ENCODE measurements at places on chromosomes 4 and X. TPM values are rescaled to one million over a fixed set of nuclear protein-coding genes. Genes with fewer than 3 reads are reported as not detected.

VCX3B gene
- total RNA-seq: not detected

DNA sequence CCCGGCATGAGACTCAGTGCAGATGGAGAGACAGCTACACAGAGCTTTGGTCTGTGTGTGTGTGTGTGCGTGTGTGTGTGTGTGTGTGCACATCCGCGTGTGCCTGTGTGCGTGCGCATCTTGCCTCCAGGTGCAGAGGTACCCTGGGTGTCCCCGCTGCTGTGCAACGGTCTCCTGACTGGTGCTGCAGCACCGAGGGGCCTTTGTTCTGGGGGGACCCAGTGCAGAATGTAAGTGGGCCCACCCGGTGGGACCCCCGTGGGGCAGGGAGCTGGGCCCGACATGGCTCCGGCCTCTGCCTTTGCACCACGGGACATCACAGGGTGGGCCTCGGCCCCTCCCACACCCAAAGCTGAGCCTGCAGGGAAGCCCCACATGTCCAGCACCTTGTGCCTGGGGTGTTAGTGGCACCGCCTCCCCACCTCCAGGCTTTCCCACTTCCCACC lies 14.3 kb downstream of the FGFR3 start:
- H3K4me1 ChIP-seq: no peaks in the 10 kb centered on the region
- peaks cover under 1% of the 10 kb centered on the region for H3K36me3 ChIP-seq
- no peak for DNase-seq
- no peak overlapping the region for H3K4me3 ChIP-seq

- H3K4me1 ChIP-seq: no peaks in the 10 kb centered on the region
- H3K36me3 ChIP-seq: no peaks in the 10 kb centered on the region
- no peak for DNase-seq
- H3K27ac ChIP-seq: no peak overlapping the region
- no peaks in the 10 kb centered on the region for H3K27me3 ChIP-seq
- H3K4me3 ChIP-seq: no peak overlapping the region
These were observed 24.8 kb upstream of the RNF4 start for GRCh38 chr4:2443956-2444740.

GRCh38 chr4:147846318-147847155 lies 114.6 kb downstream of the ARHGAP10 start:
- H3K4me3 ChIP-seq: no peak overlapping the region
- H3K27me3 ChIP-seq: no peaks in the 10 kb centered on the region
- no peak overlapping the region for H3K27ac ChIP-seq
- no peaks in the 10 kb centered on the region for H3K4me1 ChIP-seq
- no peak for DNase-seq
- H3K36me3 ChIP-seq: no peaks in the 10 kb centered on the region

- no peak overlapping the region for H3K27ac ChIP-seq
- DNase-seq: no peak
- H3K4me1 ChIP-seq: peaks cover 11% of the 10 kb centered on the region
- no peak overlapping the region for H3K4me3 ChIP-seq
These were observed 58.5 kb downstream of the ARHGAP10 start for GRCh38 chr4:147790412-147790811.

GRCh38 chr4:157204634-157205244 lies 15.8 kb upstream of the GRIA2 start:
- no peak for DNase-seq
- H3K4me1 ChIP-seq: no peaks in the 10 kb centered on the region
- no peaks in the 10 kb centered on the region for H3K27me3 ChIP-seq
- H3K4me3 ChIP-seq: no peak overlapping the region
- H3K27ac ChIP-seq: no peak overlapping the region

- DNase-seq: no peak
- no peak overlapping the region for H3K27ac ChIP-seq
- no peak overlapping the region for H3K4me3 ChIP-seq
- H3K27me3 ChIP-seq: no peaks in the 10 kb centered on the region
- H3K4me1 ChIP-seq: no peaks in the 10 kb centered on the region
These were observed 639.9 kb downstream of the SPOCK3 start for GRCh38 chr4:166594326-166594946.
